Right lobe of liver (tissue), 6 donors: ENCODE measurements at places on chromosomes 2 and 18.

DNA sequence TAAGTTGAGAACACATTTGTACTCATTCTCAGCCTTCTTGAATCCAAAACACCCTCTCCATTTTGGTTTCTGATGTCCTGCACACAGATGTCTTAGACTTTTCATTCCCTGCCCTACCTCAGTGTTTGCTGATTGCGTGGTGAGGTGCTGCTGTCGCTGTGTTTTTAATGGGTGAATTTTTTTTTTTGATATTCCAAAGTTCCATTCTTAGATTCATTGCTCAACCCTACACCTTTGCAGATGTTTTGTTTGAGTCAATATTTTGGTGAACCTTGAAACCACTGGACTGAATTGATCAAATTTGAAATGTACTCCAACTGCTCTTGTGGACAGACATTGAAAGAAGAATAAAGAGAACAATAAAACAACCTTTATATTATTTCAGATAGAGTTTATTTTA is 130.4 kb upstream of the DSEL start:
- no peak for DNase-seq

GRCh38 chr2:70733646-70734180 is 34.3 kb downstream of the ADD2 start:
- DNase-seq: no peak

- no peak for DNase-seq
Measured at GRCh38 chr2:25079050-25079635, 37.3 kb downstream of the EFR3B start.

DNA sequence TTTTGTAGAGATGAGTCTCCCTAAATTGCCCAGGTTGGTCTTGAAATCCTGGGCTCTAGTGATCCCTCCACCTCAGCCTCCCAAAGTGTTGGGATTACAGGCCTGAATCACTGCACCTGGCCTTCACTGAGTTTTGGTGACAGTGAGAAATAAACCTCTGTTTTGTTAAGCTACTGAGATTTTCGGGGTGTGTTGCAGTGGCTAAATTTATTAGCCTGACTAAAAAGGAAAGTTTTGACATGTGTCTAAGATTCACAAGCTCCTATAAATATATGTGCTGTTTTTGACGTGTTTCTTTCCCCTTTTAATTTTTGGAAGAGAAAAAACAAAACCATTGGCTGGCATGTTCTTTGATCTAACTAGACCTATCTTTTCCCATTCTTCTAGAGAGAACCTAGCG is 190.5 kb upstream of the MC4R start:
- no peak for DNase-seq

DNA sequence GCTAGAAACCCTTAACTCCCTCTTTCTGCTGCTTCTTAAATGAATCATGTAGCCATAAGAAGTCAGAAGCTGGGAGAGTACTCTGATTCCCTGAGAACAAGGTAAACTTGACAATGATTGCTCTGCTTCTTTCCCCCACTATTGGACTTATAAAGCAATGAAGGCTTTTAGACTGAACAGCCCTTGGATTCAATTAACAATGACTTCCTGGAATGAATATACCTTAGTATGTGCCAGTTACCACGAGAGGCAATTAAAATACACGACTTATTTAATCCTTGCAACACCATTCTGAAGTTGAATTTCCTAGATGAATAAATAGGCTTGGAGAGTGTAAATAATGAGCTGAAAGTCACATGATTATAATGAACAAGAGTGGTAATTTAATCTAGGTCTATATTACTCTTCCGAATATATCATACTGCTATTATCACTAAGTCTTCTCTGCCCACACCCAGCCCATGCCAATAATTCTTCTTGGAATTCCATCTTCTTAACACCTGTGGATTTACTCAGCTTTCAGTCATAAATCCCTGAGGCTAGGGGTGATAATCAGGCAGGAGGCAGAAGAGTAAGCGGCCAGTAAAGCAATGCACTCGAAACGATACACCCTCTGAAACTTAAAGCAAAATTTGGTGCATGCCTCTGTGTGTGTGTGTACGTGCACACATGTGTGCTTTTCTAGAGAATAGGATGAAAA is 170.2 kb downstream of the ATAD2B start:
- no peak for DNase-seq

DNA sequence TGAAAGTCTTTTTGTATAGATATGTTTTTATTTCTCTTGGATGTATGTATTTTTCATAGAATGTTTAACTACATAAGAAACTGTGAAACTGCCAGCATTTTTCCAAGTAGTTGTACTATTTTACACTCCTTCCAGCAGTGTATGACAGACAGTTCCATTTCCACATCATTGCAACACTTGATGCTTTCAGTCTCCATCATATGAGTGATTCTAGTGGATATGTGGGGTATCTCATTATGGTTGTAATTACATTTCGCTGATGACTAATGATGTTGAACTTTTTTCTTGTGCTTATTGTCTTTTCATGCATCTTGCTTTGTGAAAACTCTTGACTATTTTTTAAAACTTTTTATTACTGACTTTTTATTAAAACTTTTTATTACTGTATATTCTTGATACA is 101.4 kb downstream of the ARHGAP28 start:
- no peak for DNase-seq

DNA sequence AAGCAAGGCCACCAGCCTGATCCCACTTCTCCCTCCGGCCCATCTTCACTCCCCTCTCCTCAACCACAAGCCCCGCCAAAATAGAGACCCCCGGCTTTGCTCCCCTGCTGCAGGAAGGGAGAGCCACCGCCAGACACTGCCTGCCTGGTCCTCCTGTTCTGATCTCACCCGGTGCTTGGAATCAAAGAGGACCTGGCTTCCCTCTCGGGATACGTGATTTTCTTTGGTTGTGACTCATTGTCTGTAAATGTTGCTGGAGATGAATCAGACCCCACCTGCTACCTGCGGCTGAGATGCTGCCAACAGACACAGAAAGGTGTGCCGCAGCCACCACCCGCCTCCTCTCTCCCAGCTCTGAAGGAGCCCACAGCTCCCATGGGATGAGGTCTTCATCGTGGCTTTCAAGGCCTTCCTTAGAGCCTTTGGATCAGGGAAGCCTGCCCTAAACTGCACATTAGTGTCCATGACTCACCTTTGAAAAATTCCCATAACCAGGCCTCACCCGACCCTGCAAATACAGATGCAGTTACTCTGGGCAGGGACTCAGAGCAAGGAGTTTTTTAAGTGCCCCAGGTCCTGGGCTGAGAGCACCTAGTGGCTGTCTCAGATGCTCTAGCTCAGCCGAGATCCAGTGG is 79.4 kb upstream of the ZNF532 start:
- DNase-seq: no peak

GRCh38 chr18:35581898-35582641 is 530 bp downstream of the GALNT1 start:
- DNase-seq: peak; percentile 37

- peak; percentile 39 for DNase-seq
Measured at GRCh38 chr2:3280197-3280596, 97.4 kb downstream of the EIPR1 start.

DNA sequence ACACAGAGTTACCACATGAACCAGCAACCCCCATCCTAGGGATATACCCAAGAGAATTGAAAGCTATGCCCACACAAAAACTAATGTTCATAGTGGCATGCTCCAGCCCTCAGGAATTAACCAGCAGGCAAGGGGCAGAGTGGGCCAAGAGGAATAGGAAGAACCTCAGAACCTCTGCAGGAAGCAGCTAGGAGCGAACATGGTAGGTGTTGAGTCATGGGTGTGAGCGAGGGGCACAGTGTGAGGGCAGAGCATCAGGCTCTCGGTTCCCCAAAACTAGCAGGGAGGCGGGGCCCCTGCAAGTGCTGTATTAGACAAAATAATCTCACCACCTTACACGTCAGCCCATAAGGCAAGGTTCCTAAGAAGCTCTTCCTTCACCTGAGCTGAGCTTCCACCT is 5.6 kb upstream of the RUFY4 start:
- peak; percentile 44 for DNase-seq

GRCh38 chr2:241168366-241168765 is 18.1 kb downstream of the PPP1R7 start:
- DNase-seq: no peak

DNA sequence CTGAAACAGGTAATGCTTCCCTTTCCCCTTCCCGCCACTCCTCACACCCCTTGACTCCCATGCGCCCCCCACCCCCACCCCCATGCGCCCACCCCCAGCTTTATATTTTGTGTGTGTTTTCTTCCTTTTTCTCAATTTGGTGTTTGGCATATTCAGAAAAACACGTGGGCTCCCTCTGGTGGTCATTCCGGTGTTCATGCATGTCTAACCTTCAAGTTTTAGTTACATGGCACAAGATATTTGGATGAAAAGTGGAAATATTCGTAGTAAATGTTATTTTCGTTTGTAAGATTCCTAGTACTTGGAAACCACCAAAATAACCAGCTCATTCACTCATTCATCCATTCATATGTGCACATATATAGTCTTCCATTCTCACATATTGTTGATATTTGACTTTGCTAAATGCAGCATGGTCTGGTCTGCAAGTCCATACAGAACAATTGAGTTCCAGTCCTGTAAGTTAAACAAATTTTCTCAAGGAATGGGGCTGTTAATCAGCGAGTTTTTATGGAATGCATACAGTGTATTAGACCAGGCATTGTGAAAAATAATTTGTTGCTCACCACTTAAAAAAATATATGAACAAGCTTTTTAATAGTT is 143.6 kb upstream of the MAP3K20 start:
- DNase-seq: peak; percentile 63

GRCh38 chr18:35827275-35827902 is 145.1 kb upstream of the RMP24 start:
- no peak for DNase-seq

GRCh38 chr2:217935235-217935879 is 67.4 kb downstream of the TNS1 start:
- DNase-seq: peak; percentile 51

DNA sequence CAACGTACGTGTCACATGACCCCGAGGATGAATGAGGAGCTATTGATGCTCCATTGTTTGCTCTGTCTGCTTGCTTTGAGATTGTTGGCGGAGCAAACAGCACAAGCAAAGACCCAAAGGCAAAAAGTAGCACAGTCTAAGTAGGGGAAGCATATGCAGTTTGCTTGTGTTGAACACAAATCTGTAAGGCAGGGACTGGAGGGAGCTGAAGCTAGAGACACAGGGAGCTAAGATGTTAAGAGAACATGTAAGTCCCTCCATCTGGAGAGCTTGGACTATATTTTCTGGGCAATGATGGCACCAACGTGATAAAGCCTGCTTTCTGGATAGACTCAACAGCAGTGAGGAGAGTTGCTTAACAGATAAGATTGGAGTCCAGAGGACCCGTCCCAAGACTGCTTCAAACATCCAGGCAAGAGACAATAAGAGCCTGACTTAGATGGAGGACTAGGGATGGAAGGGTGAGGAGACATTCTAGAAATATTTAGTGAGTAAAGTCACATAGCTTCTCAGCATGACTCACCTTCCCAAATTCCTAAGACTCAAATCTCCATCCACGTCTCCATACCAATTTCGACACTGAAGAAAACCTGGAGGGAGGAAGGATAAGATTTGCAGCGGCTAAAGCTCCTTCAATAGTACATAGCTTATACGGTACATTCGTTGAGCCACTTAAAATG is 88.1 kb upstream of the KLF7 start:
- no peak for DNase-seq

DNA sequence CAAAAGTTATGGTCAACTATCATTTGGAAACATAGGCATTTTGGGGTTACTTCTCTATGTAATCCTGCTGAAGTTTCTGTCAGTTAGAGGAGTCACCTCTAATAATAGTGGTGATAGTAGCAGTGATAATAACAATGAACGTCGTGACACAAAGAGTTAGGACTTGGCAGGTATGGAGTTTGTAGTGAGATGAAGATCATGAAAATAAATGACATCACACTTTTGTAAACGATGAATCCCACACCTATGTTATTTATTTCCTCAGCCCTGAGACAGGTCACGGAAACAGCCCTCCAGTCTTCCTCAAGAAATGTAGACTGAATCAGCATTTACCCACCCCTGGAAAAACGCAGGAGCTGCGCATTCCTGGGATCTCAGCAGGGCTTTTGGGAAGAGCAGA is 38.8 kb downstream of the TSN start:
- DNase-seq: no peak

- DNase-seq: no peak
Measured at GRCh38 chr2:136410673-136411072, 292.7 kb upstream of the CXCR4 start.

DNA sequence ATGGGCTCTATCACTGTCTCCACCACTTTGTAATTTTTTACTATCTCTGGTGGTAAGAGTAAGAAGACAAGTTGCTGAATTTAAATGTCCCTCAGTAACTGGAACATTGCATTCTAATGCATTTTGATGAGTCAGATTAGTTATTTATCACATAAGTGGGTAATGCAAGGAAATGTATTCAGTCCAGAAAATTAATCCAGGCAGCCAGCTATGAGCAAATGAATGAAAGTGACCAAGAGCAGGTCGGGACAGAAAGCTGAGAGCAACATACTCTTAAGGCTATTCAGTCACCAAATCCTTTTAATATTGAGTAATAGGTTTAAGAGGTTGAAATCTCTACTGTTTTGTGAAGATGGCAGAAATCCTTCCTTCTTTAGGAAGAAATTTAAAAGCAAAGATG is 265.5 kb upstream of the PARD3B start:
- no peak for DNase-seq

GRCh38 chr2:233360771-233361176 is 6.5 kb downstream of the DGKD start:
- DNase-seq: no peak

DNA sequence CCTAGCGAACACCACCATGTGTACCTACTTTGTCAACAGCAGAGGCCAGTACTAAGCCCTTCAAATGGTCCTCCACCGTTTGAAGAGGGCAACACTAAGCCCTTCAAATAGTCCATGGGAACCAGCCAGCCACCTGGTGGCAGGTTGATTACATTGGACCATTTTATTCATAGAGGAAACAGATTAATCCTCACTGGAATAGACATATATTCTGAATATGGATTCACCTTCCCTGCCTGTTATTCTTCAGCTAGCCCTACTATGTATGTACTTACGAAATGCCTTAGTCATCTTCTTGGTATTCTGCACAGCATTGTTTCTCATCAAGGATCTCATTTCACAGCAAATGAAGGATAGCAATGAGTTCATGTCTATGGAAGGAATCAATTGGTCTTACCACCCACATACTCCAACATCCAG is 10.0 kb upstream of the ZNF396 start:
- DNase-seq: no peak

DNA sequence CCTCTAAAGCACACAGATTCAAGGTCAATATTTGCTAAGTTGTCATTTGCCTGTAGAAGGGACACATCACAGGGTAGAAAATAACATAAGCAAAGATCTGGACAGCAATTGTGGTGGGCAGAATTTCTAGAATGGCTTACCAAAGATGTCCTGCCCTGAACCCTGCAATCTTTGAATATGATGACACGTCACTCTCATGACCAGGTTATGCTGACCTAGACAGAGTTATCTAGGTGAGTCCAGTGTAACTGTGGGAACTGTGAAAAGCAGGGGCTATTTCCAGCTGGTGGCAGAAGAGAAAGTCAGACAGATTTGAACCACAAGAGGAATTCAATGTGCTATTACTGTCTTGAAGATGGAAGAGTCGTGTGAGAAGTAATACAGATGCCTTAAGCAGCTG is 112.3 kb upstream of the CNGA3 start:
- no peak for DNase-seq
